Stimulated activated CD4-positive, alpha-beta T cell treated with anti-CD3 and anti-CD28 coated beads, Interleukin-15, amount 100 ng/mL, for 48 hours (primary cell): ENCODE measurements at places on chromosomes 3 and 15.
A peak's percentile ranks its signal among the peaks of the same experiment; 100 is the strongest.

GRCh38 chr3:111714305-111714704 lies 119.2 kb upstream of the ZBED2 start:
- no peak for DNase-seq

GRCh38 chr3:177525414-177525813 lies 328.1 kb upstream of the TBL1XR1 start:
- DNase-seq: no peak

GRCh38 chr3:45986303-45986982 lies 9.2 kb downstream of the FYCO1 start:
- no peak for DNase-seq

DNA sequence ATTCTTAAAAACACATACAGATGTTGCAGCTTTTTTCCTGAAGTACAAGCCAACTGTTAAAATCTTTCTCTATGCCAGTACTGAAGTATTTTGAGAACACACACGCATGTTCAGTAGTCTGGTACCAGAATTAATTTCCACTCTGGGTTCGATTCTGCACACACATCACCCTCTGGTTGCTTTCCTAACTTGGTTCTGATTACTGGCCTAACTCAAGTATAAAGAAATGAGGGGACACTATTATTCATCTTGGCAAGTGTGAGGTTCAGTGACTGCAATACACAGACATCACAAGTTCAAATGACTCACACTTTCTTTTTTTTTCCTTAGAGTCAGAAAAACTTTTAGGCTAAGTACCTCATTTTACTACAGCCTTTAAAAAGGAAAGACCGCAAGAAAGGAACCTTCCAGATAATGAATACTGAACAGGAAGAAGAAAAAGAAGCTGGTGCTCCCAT lies 37.4 kb upstream of the LDHAL6B start:
- no peak for DNase-seq

DNA sequence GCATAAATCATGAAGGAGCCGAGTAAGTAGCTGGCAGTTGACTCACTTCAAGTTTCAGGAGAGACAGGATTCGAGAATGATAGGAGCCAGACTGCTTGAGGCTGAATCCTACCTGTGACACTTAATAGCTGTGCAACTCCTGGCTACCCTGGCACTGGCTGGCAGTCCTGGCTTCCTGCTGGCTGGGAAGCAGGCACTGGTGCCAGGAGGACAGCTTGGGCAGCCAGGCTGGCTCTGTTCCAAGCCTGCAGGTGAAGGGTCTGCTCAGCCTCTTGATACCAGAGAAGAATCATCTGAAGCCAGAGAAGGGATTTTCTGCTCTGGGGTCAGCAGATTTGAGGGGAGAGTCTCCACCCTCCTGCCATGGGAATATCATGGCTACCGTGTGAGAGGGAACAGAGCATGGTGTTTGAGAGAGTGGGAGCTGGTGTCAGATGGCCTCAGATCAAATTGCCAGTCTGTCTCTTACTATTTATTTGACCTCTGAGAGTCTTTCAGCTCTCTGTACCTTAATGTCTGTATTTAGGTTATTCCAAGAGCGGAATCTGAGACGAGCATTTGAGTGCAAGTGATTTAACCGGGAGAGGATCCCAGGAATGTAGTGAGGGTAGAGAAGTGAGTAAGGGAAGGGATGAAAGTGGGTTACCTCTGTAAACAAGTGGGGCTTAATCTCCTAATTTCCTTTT lies 4.4 kb upstream of the XIRP1 start:
- DNase-seq: no peak

DNA sequence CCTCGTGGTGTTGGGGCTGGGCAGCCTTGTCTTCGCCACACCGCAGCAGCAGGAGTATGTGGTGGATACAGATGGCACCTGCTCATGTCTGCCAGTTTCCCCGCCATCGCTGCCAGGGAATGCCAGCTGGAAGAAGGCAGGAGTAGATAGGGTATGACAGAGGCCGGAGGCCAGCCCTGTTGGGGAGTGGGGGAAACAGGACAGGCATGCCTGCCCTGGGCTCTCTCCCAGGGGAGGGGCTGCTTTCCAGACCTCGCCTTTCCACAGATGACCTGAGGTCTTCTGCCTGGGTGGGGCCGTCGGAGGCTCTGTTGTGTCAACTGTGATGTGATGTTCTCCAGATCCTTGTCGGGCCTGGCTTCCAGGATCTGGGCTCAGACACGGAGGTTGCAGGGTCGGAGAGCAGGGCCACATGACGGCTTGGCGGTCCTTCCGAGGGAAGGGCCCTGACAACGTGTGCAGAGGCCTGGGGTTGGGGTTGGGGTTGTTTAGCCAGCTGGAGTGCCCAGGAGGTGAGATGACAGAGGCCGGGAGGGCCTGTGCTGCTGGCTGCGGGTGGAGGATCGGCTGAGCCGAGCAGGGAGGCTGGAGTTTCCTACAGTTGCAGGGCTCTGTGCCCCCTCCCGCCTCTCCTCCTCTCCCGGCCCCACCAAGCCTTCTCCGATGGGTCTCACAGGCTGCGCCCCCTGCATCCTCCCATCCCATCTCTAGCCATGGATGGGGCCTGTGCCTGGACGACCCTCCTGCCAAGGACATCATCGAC lies 102.0 kb downstream of the TBC1D2B start:
- no peak for DNase-seq

DNA sequence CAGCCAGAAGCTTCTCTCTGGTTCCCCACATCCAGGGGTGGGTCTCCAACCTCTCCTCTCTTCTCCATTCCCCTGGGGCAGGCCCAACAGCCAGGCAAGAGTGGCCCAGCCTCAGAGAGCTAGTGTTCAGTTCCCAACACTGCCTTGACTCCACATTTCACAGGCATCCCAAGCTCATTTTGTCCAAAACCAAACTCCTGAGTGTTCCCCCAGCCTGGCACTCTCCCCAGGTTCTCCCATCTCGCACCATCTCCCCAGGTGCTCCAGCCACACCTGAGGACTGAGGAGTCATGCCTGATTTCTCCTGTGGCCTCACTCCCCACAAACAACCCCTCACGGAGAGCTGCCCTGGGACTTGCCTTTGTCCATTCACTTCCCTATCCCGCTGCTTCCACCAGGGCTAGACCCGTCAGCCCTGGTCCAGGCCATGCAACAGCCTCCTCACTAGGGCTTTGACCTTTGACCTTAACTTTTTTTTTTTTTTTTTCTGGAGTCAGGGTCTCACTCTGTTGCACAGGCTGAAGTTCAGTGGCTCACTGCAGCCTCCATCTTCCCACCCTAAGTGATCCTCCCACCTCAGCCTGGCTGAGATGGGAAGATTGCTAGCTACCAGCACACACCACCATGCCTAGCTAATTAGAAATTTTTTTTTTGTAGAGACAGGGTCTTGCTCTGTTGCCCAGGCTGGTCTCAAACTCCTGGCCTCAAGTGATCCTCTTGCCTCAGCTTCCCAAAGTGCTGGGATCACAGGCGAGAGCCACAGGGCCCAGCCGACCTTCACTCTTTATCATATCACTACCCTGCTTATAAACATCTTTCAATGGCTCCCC lies 3.9 kb upstream of the CSK start:
- no peak for DNase-seq

DNA sequence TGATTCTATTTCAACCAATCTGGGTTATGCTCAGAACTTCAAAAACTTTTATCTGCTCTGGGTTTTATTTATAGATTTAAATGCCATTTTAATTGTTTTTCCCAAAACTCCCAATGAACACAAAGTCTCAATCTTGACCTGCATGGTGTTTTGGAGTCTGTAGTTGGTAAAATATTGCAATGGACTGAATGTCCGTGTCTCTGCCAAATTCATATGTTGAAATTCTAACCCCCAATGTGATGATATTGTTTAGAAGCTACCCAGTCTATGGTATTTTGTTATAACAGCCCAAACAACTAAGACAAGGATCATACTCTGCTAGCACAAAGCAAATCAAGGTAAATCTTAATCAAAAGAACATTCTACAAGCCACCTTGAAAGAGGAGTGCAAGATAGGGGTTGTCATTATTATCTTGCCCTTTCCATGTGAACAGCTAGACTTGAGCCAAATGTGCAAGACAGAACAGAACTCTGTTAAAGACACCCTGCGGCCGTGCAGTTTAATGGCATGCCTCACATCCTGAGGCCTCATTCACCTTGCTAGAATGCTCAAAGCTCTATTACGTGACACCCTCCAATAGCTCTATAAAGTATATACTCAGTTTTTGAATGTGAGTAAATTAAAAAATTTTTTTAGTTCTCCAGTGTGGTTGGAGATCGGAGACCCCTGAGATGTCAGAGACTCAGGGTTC lies 7.5 kb downstream of the EOGT start:
- DNase-seq: no peak

DNA sequence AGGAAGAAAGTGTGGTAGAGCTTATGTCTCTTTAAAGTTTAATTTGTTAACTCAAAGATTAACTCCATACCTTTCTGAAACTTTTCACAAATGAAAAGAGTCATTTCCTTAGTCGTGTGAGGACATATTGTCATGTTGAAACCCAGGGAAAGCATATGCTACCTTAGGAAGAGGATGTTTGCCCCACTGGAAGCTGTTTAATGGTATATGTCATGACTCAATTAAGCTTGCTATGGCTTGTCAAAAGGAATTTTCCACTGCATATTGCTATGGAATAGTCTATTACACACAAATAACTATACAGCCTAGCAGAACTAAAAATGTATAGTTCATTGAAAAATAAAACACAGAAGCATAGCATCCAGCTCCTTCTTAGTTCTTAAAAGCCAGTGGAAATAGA lies 69.9 kb downstream of the NSUN3 start:
- DNase-seq: no peak

GRCh38 chr3:127800508-127800907 lies 21.8 kb downstream of the MGLL start:
- no peak for DNase-seq

- DNase-seq: no peak
Measured at GRCh38 chr3:126292318-126293070, 64.7 kb downstream of the KLF15 start.

- no peak for DNase-seq
Measured at GRCh38 chr15:98013631-98014030, 53.1 kb downstream of the ARRDC4 start.

DNA sequence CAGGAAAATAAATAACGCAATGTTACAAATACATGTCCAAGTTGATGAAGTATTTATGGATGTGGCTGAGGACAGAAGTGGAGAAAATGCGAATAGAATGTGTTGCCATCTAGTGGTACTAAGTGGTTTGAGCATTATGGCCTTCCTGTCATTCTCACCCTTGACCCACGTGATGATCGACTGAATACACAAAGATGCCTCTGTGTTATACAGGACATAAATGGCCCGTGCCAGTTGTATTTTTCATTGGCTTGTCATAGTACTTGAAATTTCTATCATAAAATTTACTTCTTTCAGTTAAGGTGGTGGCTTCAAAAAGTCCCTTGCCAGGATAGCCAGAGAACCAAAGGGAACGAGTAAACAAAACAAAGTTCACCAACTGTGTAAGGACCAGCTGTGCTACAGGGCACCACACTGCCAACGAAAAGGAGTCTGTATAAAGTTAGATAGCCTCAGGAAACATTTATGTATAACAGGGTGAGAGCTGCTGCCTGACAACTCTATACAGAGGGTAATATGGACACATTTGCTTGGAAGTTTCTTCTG lies 103.7 kb downstream of the MYH15 start:
- DNase-seq: peak; percentile 7

DNA sequence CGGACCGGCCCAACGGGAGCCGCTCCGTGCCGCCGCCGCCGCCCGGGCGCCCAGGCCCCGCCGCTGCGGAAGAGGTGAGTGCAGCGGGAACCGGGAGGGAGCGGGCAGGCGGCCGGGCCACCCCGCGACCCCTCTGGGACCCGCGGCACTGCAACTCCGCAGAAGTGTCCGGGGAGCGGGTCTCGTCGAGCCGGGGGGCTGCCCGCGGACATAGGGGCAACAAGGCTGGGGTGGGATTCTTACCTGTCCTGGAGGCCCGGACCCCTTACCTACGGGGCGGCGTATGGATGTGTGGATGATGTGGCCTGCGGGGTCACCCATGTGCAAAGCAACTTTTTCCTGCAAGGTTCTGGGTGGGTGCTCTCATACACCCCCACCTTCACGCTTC lies 361 bp downstream of the SEMA3F start:
- DNase-seq: no peak

DNA sequence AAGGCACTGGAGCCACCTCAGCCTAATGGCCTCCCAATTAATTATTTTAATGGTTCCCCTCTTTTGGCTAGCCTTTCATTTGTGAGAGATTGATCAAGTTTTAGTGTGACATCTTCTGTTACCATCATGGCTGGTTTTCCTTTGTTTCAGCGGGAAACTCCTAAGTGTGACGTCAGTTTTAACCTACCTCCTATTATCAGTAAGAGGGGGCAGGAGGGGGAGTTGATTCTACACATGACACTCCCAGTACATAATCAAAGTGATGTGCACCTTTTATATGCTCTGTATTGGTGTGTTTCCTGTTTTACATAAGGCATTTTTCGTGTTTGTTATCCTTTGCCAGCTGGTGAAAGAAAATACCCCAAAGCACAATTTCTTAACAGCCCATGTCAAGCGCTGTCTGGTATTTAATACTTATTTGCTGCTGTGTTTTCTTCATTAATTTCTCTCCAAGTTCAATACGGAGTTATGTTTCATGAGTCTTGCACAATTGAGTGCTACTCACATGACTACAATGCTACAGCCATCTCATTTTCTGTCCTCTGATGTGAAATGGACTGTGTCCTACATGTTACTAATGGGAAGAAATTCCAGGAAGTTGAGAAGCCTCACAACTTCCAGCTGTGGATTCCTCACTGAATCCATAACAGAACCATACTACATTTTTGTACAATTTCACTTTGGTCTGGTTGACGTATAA lies 52.2 kb upstream of the POLR2M start:
- DNase-seq: no peak

GRCh38 chr3:43075904-43076661 lies 29.8 kb downstream of the POMGNT2 start:
- DNase-seq: no peak

DNA sequence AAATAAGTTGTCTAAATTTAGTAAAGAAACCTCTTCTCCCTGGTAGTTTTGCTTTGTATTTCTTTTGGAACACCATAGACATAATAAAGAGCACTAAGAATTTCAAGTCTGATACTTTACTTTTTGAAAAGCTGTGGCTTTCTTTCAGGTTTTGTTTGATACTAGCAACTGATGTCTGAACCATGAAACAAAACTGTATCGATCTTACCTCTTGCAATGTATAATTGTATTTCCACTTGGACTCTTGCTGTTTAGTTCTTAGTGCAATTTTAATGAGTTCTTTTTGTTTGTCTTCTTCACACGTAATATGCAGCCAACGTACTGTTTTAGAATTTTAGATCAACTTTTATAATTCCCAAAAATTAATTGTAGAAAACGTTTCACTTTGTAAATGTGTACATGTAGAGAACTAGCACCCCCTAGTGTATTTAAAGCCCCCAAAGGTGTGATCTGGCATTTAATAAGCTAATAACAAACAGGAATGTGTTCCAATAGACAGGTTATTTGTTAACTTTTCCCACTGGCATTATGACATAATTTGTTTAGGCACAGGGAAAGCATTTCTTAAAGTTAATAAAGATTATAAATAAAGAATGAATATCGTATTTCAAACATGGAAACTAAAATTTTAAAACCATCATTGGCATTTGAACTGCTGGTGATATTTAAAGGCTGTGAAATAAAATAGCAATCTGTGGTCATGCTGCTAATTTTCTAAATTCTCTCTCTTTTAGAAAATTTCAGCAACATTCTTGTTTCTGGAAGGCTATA lies 289.1 kb upstream of the DNAJC19 start:
- DNase-seq: no peak

- no peak for DNase-seq
Measured at GRCh38 chr15:39084674-39085530, 496.0 kb upstream of the THBS1 start.
